Heart left ventricle (tissue), 16 donors: ENCODE measurements at places on chromosomes 1 and 21.
A peak's percentile ranks its signal among the peaks of the same experiment; 100 is the strongest.

GRCh38 chr1:109112056-109112651 lies 1.8 kb upstream of the ELAPOR1 start:
- DNase-seq = no peak

DNA sequence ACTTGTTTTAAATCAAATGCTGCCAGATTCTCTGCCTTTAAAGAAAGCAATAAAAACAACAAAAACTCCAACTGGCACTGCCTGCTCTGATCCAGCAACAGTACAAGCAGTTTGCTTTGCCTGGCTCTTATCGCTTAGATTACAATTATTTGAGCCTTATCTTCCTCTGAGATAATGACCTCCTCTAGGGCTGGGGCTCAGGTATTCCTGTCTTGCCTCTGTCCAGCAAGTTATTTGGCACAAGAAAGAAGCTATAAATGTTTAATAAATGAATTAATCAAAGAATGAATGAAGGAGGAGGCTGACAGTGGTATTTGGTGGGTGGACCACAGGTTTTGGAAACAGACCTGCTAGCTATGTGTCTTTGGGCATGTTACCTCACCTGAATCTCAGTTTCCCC lies 6.7 kb upstream of the SLC2A1 start:
- no peak for DNase-seq

DNA sequence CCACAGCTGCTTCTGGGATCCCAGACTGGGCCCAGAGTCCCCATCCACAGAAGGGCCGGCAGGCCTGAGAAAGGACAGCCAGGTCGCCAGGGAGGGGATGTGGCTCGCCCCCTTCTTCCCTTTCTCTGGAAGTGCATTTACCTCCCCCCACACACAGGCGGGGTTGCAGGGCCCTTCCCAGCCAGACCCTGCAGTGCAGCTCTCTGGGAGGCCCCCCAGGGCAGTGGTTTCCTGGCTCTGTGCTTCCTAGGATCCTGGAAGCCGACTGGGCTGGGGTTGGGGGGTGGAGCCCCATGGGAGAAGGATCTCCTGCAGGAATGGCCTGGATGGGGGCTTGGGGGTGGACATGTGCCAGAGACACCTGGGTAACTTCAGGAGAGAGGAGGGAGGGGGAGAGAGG lies 4.2 kb upstream of the COL6A1 start:
- DNase-seq = peak; percentile 24

DNA sequence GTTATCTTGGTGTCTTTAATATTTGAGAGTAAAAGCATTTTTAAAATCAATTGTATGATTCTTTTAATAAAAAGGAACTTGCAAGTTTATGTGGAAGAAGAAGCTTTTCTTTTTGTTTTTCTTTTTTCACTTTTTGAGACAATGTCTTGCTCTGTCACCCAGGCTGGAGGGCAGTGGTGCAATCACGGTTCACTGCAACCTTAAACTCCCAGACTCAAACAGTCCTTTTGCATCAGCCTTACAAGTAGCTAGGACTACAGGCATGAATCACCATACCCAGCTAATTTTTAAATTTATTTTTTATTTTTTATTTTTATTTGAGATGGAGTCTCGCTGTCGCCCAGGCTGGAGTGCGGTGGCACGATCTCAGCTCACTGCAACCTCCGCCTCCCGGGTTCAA lies 34.1 kb downstream of the CMPK1 start:
- DNase-seq = no peak

GRCh38 chr21:32549440-32549839 lies 35.9 kb downstream of the TCP10L start:
- no peak for DNase-seq

DNA sequence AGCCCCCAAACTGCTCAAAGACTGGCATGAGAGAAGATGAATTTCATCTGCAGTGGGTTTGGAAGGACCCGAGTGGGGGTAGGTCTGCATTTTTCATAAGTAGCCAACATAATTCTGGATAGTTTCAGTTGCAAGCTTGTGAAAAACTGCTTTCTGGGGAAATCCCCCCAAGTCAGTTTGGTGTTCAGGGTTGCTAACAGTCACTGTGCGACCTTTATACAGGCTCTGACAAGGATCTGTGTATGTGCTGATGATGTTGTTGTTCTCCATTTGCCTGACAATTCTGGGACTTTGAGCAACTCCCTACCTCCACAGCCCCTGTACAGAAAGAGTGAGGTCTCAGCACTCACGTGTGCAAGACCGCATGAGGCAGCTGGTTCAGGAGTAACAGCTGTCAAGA lies 87.9 kb downstream of the SUSD4 start:
- DNase-seq = no peak

DNA sequence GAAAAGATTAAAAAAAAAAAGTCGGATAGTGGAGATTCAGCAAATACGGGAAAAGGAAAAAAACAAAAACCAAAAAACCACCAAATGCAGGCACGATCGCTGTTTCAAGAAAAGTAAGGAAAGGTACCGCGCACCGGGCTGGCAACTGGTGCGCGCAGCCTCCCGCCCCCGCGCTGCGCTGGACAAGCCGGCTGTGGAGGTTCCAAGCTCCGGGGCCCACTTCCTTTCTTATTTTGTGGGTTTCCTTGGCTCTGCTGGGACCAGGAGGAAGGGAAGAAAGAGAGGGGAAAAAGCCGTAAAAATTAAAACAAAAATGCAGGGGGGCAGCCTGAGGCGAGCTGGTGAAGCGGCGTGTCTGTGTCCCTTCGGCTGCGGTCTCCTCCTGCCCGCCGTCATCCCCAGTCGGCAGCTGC lies 233 bp downstream of the ADAMTS5 start:
- DNase-seq = no peak

- DNase-seq = no peak
Observed at GRCh38 chr1:111827946-111828345, 72.2 kb downstream of the DDX20 start.

GRCh38 chr1:63189677-63190076 lies 132.7 kb upstream of the FOXD3 start:
- no peak for DNase-seq

GRCh38 chr21:34983680-34984086 lies 65.4 kb downstream of the RUNX1 start:
- DNase-seq = no peak

GRCh38 chr21:35231090-35231489 lies 182.0 kb upstream of the RUNX1 start:
- no peak for DNase-seq
